Fibroblast of villous mesenchyme (primary cell): ENCODE measurements at places on chromosomes 5 and 9. TPM values are rescaled to one million over a fixed set of nuclear protein-coding genes. Genes with fewer than 3 reads are reported as not detected.

TMEM252 gene
- not detected in 2 replicates for total RNA-seq

SAPCD2 gene
- 5.2 TPM in 2 replicates for total RNA-seq

GABRA6 gene
- total RNA-seq = not detected in 2 replicates

ARHGEF39 gene
- total RNA-seq = 0.97 and 3.0 TPM in 2 replicates

CDH12 gene
- total RNA-seq = not detected in 2 replicates

IFNA7 gene
- total RNA-seq = not detected in 2 replicates

PCDHGA7 gene
- total RNA-seq = 3.5 and 4.5 TPM in 2 replicates

CTNND2 gene
- not detected in 2 replicates for total RNA-seq

KLF4 gene
- total RNA-seq = 2.6 and 3.5 TPM in 2 replicates

KCTD16 gene
- total RNA-seq = 0.97 and 3.0 TPM in 2 replicates

EIF4E1B gene
- total RNA-seq = not detected in 2 replicates

APBA1 gene
- total RNA-seq = 11.2 and 11.6 TPM in 2 replicates

SLC1A3 gene
- total RNA-seq = 1.3 and 4.8 TPM in 2 replicates

CEL gene
- total RNA-seq = under 0.01 TPM in 2 replicates

GARNL3 gene
- total RNA-seq = 0.86 and 1.3 TPM in 2 replicates

CAPSL gene
- total RNA-seq = 0.43 TPM in 1 of 2 replicates, not detected in the other

FOXD1 gene
- 2.2 and 6.1 TPM in 2 replicates for total RNA-seq

RFK gene
- 20.9 and 35.8 TPM in 2 replicates for total RNA-seq

SPINK13 gene
- not detected in 2 replicates for total RNA-seq
